ENCODE measurements at places on chromosomes 2 and 18.

DNA sequence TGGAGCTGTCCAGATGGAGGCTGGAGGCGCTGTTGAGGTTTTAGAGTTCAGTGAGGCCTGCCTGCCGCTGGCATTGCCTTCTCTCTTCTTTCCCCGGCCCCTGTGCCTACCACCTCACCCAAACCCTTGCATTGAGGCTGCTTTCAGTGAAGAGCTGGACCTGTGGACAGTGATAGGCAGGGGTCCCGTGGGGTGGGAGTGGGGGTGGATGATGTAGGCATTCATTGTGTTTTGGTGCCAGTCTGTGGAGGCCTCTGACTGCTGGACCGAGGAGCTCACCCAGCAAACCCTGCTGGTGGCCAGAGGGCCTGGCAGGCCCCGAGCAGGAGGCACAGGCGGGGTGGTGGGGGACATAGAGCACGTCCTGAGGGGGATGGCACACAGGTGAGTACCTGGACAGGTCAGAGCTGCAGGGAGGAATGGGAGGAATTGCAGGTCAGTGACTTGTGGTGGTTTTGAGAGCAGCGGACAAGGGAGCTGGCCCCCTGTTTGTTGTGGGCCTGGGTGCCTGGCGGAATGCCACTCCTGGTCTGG is 35.6 kb downstream of the NGEF start:
- no peak for DNase-seq

DNA sequence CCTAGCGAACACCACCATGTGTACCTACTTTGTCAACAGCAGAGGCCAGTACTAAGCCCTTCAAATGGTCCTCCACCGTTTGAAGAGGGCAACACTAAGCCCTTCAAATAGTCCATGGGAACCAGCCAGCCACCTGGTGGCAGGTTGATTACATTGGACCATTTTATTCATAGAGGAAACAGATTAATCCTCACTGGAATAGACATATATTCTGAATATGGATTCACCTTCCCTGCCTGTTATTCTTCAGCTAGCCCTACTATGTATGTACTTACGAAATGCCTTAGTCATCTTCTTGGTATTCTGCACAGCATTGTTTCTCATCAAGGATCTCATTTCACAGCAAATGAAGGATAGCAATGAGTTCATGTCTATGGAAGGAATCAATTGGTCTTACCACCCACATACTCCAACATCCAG is 10.0 kb upstream of the ZNF396 start:
- DNase-seq, result peak; percentile 27

- DNase-seq, result no peak
Measured at GRCh38 chr2:174368691-174369090, 26.8 kb upstream of the SCRN3 start.

GRCh38 chr2:158676295-158676694 is 118.8 kb upstream of the DAPL1 start:
- no peak for DNase-seq

GRCh38 chr18:77007251-77007650 is 125.3 kb downstream of the MBP start:
- DNase-seq, result no peak

- DNase-seq, result no peak
Measured at GRCh38 chr2:239825705-239825979, 199.5 kb downstream of the NDUFA10 start.

- no peak for DNase-seq
Measured at GRCh38 chr2:84938194-84938879, 32.6 kb upstream of the KCMF1 start.

DNA sequence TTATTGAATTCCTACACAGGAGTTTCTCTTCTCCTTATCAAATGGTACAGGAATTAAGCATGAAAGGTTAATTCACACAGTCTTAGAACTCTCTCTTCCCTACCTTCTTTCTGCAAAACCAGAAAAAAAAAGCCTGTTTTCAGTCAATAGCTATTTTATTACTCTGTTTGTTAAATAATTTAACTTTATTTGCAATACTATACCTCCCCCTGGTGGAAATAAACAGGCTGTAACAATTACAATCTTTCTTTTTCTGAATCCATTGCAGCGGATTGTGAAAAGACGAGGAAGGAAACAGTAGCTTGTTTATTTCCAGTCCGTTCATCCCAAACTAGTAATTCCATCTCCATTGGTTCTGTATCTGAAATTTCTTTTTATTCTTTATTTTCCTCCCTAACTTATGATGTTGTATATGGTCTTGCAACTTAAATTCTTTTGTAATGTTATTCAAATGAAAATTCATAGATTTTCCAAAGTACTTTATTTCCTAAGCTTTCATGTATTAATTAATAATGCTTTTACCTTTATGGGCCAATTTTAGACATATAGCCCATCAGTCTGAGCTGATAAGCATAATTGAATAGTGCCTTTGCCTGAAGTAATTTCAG is 165.2 kb downstream of the SH3BP4 start:
- DNase-seq, result peak; percentile 68

GRCh38 chr2:97673182-97673914 is 3.8 kb downstream of the C2orf92 start:
- DNase-seq, result no peak

- DNase-seq, result no peak
Measured at GRCh38 chr2:46034535-46034934, 262.7 kb upstream of the EPAS1 start.

DNA sequence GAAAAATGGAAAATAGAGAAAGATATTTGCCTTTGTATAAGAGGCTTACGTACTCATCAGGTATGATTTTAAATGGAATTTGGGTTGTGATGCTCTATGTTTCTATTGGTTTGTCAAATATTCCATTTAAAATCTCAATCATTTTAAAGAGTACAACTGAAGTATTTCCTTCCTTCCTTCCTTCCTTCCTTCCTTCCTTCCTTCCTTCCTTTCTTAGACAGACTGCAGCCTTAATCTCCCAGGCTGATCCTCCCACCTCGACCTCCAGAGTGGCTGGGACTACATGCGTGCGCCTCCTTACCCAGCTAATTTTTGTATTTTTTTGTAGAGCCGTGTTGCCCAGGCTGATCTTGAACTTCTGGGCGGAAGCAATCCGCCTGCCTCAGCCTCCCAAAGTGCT is 15.4 kb upstream of the DYNC1I2 start:
- no peak for DNase-seq

DNA sequence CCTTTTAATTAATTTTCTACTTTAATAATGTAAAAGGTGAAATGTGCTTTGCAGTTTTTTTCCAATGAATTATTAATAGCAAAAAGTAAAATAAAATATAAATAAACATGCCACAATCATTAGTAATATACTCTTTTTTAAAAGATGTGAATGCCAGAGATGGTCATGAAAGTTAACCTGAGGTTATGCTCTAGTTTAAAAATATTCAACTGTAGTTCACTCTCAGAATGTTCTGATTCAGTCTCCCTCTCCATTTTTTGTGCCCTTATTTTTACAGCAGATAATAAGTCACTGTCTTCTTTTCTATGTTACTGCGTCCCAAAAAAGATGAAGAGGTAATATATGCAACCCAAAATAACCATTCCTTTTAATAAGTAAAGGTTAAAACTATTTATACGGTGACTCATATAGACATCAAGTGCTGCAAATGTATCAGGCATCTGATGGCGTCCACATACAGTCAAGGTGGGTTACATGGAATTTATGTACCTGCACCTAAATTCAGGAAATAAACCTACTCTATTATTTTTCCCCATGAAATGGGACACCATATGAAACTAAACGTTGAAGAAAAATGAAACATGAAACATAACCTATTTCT is 153.6 kb upstream of the ZNF804A start:
- no peak for DNase-seq

- DNase-seq, result no peak
Measured at GRCh38 chr18:46379323-46379950, 275.3 kb downstream of the HAUS1 start.

DNA sequence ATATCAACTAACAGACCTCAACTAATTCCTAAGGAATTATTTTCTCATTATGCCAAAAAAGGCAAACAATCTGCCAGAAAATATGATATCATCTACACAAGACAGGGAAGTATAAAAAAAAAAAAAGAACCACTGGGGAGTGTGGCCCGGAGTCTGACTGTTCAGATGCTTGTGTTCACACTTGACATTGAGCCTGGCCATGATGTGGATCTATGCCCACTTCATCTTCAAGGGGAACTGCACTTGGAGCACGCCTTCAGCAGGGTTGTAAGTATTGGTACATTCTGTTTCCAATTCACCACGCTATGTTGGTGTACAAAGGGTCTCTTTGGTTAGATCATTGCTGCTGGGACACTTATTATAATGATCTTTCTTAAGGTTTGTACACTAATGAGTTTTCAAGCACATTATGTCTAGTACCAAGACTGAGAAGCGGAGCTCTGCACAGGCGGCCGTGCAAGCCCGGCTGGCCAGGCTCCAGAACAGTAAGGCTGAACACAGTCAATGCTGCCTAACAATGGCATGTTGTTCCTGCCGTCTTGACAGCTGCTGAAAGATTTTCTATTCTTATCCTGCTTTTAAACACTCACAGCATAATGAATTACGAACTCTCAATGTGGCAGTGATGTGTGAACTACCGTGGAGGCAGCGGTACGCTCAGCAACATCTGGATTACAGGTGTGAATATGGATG is 788.4 kb upstream of the SOX11 start:
- peak; percentile 36 for DNase-seq

GRCh38 chr2:144950899-144951560 is 431.1 kb upstream of the ZEB2 start:
- DNase-seq, result no peak

DNA sequence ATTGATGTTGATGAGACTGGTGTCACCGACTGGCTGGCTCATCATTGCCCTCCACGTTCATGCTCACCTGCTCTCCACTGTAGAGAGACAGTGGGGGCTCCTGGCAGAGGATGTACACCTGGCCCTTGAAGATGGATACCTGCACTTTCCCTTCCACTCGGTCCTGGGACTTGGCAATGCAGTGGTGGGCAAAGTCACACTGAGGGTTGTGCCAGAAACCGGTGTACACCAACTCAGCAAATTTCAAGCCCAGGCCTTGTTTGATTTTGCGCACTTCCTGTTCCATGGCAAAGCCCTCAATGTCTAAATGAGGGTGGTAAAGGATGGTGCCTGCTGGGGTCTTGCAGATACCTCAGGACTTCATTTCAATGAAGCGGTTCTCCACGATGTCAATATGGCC is 32.5 kb downstream of the GEMIN6 start:
- DNase-seq, result no peak
